Left lung (tissue), 14 donors: ENCODE measurements at places on chromosomes 5 and 9.

DNA sequence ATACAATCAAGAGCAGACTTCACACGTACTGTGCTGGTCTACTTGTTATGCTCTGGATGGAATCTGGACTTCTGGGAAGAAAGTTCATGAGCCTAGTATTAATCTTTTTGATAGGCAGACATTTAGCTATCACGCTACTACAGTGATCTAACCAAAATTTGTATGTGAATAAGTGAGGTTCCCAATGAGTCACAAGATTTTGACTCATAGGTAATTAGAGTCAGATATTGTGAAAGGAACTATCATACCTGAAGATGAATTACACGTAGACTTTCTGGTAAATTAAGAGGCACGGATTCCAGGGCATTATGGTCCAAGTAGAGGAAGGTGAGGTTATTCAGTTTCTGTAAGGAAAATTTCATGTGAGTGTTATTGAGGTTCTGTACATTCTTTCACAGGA is 18.4 kb downstream of the OGN start:
- no peak for DNase-seq

- no peak for DNase-seq
Measured at GRCh38 chr5:74476819-74477453, 163.6 kb downstream of the ENC1 start.

- no peak for DNase-seq
Measured at GRCh38 chr9:32863291-32863690, 80.0 kb downstream of the TMEM215 start.

- DNase-seq: no peak
Measured at GRCh38 chr9:92969516-92970466, 22.5 kb downstream of the FGD3 start.

DNA sequence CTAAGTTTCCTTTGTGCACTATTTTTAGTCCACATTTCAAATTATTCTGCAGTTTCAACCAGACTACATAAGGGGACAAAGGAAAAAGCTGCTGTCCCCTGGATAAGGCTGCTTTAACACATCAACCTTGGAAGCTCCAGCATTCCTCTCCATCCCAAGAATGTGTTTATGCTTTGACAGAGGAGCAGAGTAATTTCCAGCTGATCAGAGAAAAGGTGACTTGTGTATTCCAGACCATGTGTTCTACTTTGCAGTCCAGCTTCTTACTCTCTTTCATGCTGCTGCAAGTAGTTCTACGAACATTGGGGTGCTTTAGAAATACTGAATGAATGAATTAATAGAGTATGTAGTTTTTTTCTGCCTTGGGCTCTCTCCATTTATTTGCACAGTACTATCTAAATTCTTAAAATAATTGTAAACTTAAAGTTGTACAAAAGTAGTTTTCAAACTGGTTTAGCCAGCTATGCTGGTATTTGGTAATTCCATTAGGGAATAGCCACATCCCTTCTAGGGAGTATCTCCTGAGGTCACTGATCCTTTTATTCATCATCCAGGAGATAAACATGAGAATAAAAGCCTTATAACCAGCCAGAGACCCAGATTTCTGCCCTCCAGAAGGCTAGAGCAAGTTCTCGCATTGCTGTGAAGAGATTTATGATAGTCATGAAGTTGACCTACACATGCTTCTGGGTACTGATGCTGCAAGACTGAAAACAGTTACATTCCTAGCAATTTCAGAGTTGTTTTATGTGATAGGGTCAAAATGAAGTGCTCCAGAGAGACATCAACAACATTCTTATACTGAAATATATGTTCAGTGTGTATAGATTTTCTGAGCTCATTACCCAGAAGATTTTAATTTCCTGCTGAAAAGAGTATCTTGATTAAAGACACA is 215.2 kb downstream of the COMMD10 start:
- no peak for DNase-seq

GRCh38 chr5:9173281-9174048 is 372.4 kb downstream of the SEMA5A start:
- DNase-seq: no peak

DNA sequence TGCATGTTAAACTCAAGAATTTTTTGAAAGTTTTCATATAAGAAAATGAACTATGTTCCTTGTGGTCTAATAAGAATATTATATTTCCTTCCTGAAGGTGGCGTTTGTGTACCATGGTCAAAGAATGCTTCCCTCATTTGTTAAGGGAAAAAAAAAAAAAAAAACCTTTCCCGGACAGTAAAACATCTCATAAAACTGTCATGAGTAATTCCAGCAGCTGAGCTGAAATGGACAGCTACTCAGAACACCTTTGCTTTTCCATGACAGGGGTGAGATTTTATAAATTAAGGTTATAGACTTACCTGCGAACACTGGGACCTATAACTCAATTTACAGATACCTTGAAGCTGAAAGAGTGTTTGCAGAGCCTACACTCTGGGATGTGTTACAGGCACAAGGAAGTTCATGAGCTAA is 113.2 kb upstream of the RANBP3L start:
- DNase-seq: no peak

DNA sequence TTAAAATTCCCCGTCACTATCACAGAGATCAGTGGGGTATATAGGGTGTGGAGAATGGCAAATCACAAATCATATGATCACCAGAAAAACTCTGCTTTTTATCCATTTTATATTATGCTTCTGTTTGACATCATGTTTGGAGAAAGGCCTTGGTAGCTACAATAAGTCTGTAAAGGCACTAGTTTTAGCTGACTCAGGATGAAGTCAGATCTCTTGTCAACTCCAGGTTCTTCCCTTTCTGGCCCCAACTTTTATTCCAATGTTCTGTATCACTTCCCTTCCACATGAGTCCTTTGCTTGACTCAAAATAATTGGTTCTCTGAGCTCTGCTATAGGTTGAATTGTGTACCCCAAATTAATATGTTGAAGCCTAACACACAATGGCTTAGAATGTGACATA is 484.9 kb downstream of the PTPRD start:
- no peak for DNase-seq

GRCh38 chr9:69885474-69885929 is 64.9 kb downstream of the CFAP95 start:
- no peak for DNase-seq

DNA sequence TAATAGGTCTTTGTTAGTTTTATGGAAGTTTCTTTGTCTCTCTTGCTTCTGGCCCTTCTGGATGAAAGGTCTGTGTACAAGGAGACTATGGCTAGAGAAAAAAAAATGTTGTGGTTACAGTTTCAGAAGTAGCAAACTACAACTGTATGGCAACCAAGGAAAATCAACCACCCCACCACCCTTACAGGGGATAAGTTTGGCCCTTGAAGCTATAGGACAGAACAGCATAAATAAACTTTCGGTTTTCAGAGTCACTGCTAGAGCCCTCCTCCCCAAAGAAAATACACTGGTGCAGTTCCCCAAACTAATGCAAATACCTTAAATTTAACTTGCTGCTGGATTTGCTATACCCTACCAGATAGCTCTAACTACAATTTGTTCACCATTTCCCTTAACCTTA is 1216.7 kb downstream of the EFNA5 start:
- no peak for DNase-seq

- no peak for DNase-seq
Measured at GRCh38 chr9:127565231-127565630, 46.8 kb upstream of the STXBP1 start.

- no peak for DNase-seq
Measured at GRCh38 chr5:77628840-77629508, 9.5 kb downstream of the OTP start.

GRCh38 chr9:72680593-72681282 is 159.3 kb downstream of the TMC1 start:
- no peak for DNase-seq

- DNase-seq: no peak
Measured at GRCh38 chr9:97526895-97527575, 25.6 kb downstream of the TMOD1 start.

GRCh38 chr9:15157381-15157780 is 149.6 kb downstream of the TTC39B start:
- no peak for DNase-seq

DNA sequence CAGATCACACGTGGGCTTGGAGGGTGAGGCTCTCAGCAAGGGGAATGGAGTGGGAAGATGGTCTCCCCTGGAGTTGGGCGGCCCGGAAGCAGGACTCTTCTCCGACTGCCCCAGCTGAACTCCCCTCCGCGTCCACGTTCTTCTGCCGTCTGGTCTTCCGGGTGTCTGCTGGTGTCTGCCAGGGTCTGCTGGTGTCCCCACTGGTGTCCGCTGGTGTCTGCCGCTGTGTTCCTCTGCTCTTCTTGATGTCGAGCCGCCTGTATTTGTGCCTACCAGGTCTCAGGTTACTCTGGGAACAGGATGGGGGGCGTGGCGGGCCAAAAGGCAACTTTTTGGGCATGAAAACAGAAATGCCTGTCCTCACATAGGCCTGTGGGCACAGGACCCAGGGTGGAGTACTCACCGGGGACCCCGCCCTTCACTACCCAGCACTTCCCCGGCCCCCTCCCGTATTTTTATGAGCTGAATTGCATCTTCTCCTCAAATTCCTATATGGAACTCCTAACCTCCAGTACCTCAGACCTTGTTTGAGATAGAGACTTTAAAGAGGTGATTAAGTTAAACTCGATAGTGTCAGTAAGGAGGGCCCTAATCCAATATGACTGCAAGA is 675.4 kb downstream of the SEMA5A start:
- DNase-seq: no peak

DNA sequence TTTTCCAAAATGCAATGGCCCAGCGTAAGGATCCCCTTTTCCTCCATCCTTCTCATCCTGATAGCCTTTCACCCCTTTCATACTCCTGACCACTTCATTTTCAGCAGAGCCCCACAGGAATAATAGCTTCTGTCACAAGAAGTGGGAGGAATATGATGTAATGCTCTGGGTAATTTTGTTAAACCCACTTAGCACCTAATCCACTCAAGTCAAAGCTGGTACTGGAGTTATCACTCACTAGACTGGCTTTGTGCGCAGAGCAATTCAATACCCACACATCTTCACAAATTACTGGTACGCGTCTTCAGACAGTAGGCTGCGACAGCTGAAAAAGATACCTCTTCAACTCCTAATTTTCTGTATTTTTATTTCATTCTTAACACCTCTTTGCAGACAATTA is 2232.8 kb upstream of the WWC1 start:
- no peak for DNase-seq

GRCh38 chr9:127278372-127278771 is 13.8 kb downstream of the GARNL3 start:
- no peak for DNase-seq

DNA sequence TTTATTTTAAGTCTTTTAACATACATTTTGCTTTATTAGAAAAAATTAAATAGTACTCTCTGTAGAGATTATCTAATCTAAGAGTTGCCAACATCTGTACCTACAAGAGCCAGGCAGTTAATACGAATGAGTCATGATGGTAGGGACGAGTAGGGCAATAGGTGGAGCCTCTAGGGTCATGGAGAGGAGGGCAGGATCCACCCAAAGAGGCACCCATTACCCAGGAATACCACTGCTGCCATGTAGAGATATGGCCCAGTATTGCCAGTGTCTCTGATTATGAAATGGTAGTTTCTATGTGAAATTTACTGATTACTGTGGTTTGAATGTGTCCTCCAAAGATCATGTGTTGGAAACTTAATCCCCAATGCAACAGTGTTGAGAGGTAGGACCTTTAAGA is 170.4 kb downstream of the PIK3R1 start:
- no peak for DNase-seq

DNA sequence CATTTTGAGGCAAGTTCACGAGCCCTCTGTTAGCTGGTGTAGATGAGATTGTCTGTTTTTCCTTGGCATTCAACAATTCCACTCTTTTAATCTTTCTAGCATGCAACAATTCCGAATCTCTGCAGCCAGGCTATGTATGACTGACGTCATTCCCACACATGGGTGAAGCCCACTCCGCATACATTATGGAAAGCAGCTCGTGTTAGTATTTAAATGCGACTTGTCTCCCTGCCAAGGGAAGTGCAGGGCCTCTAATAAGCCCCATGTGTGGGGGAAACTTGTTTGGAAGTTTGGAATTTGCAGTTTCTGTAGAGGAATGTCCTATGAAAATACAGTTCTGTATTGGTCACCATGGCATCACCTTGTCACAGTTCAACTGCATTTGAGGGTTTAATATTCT is 146.0 kb upstream of the FBXL7 start:
- DNase-seq: no peak

GRCh38 chr5:35212122-35212982 is 17.9 kb downstream of the PRLR start:
- DNase-seq: no peak

DNA sequence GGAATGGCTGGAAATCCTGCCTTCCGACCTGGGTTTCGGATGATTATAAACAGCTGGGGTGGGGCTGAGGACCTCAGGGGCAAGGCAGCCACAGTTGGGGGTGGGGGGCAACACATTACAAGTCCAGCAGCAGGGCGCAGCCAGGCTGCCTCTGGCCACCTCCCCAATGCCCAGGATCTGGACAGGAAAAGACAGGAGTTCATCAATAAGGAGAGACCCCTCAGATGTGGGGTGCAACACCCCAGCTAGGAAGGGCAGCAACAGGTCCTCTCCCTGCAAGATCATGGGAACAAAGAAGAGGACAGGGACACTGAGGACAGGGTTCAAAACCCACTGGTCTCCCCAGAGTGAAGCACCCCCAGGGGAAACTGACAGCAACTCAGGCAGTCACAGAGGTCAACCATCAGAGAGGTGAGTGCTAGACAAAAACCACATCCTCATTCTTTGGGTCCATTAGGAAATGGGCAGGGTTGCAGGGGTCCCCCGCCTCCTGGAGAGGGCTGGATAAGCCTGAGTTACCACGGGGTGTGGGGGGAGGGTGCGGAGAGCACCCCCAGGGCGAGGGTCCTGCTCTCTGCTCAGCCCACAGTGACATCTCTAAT is 33.5 kb downstream of the SEMA4D start:
- no peak for DNase-seq

- no peak for DNase-seq
Measured at GRCh38 chr5:150502106-150502505, 5.8 kb upstream of the NDST1 start.

- peak; percentile 70 for DNase-seq
Measured at GRCh38 chr9:127311239-127311741, 46.7 kb downstream of the GARNL3 start.

GRCh38 chr9:133112663-133113026 is 8.4 kb downstream of the RALGDS start:
- peak; percentile 91 for DNase-seq

- DNase-seq: no peak
Measured at GRCh38 chr5:58818465-58818864, 235.6 kb downstream of the RAB3C start.

GRCh38 chr9:78685471-78685870 is 388.5 kb downstream of the PSAT1 start:
- DNase-seq: no peak

GRCh38 chr9:42396318-42396717 is 212.9 kb downstream of the SPATA31A6 start:
- DNase-seq: no peak

GRCh38 chr9:120403543-120403856 is 176.5 kb downstream of the CDK5RAP2 start:
- no peak for DNase-seq

- no peak for DNase-seq
Measured at GRCh38 chr5:149387982-149388381, 8.9 kb upstream of the IL17B start.
